ENCODE measurements at places on chromosomes 12 and 14.

GRCh38 chr12:19988948-19989347, 379.4 kb upstream of the PDE3A start:
- no peak for DNase-seq

DNA sequence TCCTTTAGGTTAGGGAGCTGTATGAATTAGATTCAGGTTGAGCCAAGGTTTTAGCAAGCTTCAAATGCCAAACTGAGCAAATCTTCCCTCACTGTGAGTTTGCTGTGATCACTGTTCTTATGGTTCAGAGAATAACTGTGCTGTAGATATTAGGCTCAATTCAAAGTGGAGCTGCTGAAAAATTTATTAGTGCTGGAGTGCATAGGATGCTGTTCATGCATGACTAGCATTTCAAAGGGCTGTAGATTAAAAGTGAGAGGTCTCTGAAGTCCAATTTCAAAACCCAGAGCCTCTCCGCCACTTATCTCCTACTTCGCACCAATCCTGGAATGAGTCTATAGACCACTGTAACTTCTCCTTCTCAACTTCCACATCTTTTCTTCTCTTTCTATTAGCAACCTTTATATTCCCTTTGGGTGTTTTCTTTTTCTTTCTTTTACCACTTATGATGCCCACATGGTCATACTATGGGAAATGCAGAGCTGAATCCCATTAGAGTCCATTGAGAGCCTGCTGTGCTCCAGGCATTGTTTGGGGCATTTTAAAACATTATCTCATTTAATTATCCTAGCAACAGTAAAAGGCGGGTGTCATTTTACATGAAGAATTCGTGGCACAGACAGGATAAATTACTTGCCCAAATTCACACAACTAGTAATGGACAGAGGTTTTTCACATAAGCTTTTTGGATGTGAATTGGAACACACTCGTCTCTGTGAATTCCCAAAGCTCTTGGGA, 77.5 kb upstream of the EEA1 start:
- no peak for DNase-seq

- DNase-seq: no peak
Observed at GRCh38 chr14:86462193-86462753, 932.3 kb downstream of the FLRT2 start.

DNA sequence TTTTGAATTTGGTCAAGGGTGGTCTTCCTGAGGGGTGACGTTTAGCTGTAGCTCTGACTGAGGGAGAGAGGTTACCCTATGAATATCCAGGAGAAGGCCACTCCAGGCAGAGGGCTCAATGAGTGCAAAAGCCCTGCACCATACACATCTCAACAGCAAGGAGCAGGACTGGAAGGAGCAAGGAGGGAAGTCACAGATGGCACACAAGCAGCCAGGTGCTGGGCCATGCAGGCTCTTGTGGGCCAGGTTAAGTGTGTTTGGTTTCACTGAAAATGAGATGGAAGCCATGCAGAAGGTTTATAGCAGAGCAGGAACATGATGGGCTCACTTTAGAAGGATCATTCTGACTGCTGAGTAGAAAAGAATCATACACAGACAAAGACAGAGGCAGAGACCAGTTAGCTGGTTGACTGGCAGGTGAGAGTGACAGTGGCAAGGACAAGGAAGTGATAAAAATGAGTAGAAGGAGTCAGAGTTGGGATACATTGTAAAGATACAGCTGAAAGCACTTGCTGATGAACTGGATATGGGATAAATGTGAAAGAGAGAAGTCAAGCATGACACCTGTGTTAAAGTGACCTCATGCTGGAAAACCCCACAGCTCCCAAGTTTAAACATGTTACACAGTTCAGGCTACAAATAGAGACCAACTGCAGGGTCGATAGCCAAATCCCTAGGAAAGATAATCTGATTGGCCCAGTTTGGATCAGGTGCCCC, 81.2 kb downstream of the PRKD1 start:
- DNase-seq: no peak

GRCh38 chr12:54166567-54167499, 22.0 kb downstream of the SMUG1 start:
- DNase-seq: no peak

DNA sequence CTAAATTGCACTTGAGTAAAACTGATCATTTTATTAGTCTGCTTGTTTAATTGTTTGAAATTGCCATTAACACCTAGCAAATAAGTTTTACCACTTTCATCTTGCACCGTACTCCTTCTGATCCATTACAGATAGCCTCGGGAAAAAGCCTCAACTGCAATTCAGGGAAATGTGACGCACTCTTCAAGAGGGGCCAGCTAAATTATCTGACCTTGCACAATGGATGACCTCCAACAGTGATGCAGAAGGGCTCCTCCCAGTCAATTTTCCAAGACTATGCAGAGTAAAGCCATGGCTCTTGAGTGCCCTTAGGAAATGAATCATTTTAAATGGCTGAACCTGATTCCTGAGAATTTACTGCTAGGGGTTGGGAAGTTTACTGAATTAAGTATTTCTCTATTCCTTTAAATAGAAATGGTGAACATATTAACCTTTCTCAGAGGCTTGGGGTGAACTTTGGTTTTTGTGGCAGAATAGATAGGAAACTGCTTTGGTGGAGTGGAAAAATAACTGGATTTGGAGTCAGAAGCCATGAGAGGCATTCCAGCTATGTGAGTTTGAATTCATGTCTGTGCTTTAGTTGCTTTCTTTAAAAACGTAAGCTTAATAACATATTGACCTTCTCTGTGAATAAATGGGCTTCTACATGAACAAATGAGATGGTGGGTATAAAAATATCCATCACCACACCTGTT, 64.8 kb upstream of the OVCH1 start:
- DNase-seq: no peak

DNA sequence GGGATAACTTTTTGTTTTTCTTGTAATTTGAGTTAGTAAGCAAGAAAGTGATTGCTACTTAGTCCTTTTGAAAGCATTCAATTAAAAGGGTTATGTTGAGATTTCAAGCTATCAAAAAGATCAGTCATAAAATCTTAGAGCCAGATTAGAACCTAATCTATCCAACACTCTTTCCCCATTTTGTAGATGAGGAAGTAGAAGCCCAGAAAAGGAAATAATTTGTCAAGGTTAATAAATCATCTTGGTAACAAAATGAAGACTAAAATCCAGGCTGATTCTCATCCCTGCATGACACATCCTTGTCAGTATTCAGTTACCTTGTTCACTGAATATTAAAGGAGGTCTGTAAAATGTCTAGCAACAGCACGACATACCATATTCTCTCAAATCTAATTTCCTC, 26.5 kb downstream of the PPP1R13B start:
- no peak for DNase-seq

- DNase-seq: no peak
Observed at GRCh38 chr14:36097356-36097755, 79.2 kb downstream of the PTCSC3 start.

DNA sequence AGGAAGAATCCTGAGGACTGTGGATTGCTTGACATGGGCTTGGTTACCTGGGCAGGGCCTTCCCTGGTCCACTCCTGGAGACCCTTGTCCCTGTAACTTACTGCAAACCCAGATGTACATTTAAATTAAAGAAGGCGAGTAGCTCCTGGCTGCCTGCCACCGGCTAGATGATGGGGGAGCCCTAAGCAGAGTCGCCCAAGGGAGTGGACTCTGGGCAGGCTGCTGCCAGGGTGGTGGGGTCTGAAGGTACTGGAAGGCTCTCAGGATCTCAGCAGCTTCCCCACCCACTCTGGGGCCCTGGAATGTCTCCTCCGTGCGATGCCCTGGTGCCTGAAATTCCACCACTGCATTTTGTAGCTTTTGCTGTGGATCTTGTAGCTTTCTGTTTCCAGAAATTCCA, 74.7 kb downstream of the FBXL14 start:
- no peak for DNase-seq

All from sciatic nerve (tissue), 2 donors.